ENCODE measurements at places on chromosomes 16 and 17.
A peak's percentile ranks its signal among the peaks of the same experiment; 100 is the strongest.

DNA sequence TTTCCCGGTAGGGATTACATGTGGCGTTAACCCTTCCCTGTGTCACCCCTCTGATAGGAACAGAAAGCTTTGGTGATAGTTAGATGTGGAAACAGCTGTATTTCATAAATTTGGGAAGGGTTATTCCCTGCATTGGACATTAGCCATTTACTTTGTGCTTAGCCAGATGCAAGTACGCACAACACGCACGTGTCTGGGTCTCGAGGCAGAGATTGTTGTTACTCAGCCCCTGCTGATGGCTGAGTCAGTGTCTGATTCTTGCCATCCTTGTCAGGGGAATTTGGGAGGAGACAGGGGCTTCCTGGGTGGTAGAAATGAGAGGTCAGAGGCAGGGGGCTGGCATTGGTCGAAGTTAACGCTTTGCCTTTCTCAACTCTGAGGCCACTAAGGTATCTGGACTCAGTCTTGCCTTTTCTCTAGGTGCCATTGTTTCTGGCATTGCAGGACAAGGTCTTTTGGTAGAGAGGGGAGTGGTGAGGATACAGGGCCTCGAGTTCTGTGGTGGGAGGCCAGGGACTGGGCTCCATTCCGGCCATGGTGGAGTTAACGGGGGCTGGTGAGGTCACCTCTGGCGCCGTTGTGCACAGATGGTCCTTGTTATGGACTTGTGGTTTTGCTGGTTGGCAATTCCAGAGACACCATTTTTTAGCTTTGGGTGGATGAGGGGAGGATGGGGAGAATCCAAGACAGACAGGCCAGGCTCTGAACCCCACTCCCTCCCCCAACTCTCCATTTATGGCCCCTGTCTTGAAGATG lies 8.2 kb downstream of the MMP2 start:
- DNase-seq = no peak

DNA sequence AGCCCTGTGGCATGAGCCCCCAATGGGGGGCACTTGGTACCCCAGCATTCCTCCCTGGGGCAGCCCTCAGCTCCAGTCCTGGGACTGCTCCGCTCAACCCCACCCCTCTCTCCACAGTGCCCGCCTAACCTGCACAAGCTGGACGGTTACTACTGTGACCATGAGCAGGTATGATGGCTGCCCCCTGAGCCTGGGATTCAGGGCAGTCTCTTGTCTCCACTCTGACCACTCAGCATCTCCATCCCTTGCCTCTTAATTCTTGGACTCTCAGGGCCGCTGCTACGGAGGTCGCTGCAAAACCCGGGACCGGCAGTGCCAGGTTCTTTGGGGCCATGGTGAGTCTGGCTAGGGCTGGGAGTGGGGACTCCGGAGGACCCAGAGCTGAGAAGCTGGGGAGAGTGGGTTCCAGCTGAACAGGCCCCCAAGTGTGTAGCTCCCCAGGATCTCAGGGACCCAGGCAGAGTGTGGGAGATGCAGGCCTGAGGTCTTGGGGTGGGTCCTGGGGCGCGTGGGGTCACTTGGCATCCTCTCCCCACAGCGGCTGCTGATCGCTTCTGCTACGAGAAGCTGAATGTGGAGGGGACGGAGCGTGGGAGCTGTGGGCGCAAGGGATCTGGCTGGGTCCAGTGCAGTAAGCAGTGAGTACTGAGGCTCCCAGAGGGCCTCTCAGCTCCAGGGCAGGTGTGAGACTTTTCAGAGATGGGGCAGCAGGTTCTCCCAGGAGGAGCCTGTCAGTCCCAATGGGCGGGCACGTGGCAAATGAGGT lies 18.0 kb downstream of the ADAM11 start:
- DNase-seq = no peak

- no peak for DNase-seq
Observed at GRCh38 chr16:52398491-52398960, 148.4 kb downstream of the TOX3 start.

GRCh38 chr16:2299915-2300192 lies 31.9 kb upstream of the RNPS1 start:
- no peak for DNase-seq

GRCh38 chr17:75685499-75685898 lies 18.4 kb downstream of the SAP30BP start:
- no peak for DNase-seq

DNA sequence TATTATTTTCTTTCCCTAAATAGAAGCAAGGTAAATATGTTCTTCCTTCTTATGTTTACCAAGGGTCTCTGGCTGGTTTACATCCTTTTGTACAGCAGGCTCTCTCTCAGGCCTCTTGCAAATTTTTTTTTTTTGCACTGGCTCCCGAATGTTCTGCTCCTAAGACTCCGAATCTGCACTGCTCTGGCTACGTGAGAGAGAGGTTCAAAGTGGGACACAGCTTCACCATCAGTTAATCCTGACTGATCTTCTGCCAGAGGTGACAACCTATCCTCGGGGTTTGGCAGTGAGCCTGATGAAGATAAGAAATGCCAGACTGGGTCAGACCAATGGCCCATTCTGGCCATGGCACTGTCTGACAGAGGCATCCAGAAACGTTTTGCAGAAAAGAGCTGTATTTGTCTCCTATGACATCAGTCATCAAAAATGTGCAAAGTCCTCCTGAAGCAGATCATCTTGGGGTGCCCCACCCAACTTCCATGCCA lies 136.9 kb downstream of the GRIN2A start:
- DNase-seq = no peak

DNA sequence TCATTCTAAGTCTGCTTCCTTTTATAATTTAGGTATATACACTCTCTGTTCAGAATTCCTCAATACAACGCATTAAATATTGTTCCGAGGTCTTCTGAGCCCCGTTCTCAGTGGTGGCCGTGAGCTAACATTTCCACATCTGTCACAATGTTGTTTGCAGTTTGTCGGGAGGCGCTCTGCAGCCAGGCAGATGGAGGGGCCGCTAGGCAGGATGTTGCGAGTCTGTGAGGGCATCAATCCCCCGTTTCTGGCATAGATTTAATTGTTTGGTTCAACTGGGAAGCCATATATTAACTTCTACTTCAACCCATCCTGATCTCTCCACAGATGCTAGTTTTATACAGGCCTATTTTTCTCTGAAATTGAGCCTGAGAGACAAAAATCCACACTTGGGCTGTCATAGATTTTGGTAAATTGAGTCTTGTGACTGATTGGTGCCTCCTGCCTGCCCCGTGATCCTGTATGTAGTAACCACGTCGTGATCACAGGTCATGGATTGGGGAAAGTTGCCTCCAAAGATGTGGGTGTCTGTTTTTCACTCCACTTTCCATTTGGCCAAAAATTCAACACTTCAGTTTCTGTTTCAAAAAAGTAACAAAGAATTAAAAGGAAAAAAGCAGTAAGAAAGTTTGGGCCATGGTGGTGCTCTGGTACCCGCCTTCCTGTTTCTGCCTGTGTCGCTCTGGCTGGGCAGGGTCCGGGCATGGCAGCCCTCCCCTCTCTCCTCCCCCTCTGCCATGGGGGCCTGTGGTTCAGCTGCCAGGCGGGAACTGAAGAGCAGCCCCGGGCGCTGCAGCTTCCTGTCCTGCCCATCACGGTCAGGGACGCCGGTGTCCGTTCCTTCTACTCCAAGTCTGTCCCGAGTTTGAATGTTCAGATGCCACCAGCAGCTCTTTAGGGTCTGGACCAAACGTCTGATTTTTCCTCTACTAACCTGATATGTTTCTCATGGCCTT lies 41.5 kb downstream of the RPTOR start:
- no peak for DNase-seq

DNA sequence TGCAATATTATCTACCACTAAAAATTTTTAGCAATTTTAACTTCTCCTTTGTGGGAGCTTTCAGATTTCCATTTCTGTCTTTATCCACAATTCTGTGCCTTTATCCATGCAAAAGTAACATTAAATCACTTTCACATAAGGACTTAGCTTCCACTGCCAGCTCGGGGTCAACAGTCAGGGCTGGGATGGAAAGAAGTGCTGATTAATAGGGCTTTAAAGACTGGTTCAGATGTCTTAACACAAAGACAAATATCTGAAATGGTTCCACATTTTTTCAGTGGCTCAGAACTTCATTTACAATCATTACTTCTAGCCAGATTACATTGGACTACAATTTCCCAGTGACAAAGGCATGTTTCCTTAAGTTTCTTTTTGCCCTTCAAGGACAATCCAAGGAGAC lies 191.8 kb upstream of the CPHXL start:
- DNase-seq = no peak

DNA sequence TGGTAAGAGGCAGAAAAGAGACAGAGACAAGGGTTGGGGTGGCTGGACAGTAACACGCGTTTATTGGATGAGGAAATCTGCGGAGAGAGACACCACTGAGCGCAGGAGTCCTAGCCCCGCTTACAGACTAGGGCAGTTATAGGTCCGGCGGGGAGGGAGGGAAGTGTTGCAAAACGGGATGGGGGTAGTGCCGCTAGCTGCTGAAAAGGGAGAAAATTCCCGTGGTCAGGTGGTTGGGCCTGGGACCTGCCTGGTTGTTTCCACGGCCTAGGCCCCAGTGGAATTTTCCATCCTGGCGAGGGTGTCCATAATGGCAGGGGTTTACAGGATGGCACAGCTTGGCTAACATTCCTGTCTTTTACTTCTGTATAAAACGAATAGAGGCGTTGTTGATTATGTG lies 5.5 kb upstream of the CPHXL2 start:
- no peak for DNase-seq

DNA sequence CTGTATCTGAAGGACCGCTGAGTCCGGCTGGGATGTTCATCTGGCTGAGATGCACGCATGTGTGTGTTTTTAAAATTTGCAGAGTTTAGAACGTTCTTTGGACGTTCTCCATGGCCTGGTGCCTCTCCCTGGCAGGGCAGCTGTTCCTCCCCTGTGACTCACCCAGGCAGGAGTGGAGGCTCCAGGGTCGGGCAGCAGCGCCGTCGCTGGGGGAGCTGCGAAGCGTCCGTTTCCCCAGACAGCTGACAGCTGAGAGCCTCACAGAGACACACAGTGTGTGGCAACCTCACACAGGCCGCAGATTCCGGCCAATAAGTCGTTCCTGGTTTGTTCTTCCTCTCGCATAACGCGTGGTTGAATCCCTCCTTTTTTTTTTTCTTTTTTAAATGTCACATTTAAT lies 80.6 kb downstream of the OR1D5 start:
- peak; percentile 75 for DNase-seq

- no peak for DNase-seq
Observed at GRCh38 chr17:57499648-57500049, 243.3 kb downstream of the MSI2 start.

GRCh38 chr16:51290442-51291285 lies 139.6 kb upstream of the SALL1 start:
- no peak for DNase-seq

GRCh38 chr16:35794896-35795295 lies 2335.5 kb downstream of the TP53TG3F start:
- DNase-seq = no peak

GRCh38 chr16:64826374-64826773 lies 295.5 kb downstream of the CDH11 start:
- DNase-seq = no peak

- no peak for DNase-seq
Observed at GRCh38 chr17:69853541-69854224, 221.3 kb upstream of the KCNJ16 start.

GRCh38 chr16:83939266-83939855 lies 13.7 kb upstream of the OSGIN1 start:
- DNase-seq = no peak

DNA sequence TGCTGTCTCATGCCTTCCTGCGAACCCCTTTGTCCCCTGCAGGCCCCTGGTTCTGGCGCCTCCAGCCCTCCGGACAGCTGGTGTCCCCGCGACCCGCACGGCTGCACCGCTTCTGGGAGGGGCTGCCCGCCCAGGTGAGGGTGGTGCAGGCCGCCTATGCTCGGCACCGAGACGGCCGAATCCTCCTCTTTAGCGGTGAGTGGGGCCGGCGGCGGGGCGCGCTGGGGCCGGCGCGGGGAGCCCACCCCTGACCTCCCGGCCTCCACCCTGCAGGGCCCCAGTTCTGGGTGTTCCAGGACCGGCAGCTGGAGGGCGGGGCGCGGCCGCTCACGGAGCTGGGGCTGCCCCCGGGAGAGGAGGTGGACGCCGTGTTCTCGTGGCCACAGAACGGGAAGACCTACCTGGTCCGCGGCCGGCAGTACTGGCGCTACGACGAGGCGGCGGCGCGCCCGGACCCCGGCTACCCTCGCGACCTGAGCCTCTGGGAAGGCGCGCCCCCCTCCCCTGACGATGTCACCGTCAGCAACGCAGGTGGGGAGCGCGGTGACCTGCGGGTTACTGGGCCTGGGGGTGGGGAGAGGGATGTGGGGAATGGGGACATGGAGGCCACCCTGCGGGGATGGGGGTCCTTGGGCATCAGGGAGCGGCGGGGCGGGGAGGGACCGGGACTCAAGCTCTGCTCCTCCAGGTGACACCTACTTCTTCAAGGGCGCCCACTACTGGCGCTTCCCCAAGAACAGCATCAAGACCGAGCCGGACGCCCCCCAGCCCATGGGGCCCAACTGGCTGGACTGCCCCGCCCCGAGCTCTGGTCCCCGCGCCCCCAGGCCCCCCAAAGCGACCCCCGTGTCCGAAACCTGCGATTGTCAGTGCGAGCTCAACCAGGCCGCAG lies 7.1 kb upstream of the IL32 start:
- DNase-seq = no peak

GRCh38 chr16:73369851-73370250 lies 321.9 kb upstream of the ZFHX3 start:
- no peak for DNase-seq

DNA sequence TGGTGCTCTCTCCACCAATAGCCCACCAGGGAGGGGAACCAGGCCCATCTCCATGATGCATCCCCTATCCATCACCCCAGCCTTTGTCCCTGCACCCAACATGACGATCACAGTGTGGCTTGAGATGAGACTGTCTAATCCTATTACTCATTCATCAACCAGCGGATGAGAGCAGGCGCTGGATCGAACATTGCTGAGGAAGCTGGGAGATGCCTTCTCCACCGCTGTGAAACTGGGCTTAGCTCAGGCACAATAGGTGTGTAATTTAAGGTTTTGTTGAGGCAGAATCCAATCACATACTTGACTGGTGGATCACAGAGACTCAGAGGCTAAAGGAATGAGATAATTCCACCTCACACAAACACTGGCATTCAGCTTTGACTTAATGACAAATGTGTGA lies 64.6 kb upstream of the IRX3 start:
- no peak for DNase-seq

DNA sequence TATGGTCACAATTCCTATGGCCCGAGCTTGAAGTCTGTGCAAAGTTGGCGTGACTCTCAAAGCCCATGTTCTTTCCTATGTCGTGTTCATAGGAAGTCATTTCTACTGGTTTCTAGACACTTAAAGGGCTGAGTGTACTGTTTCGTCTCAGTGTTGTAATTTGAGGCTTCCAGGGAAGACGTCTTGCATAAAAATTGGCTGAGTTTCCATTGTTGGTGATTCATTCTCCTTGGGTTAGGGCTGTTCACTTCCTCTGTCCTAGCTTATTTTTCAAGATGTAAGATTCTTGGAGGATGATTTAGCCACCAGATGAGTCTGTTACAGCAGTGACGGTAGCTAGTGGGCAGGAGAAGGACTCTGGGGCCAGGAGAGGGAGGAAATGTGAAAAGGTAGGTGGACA lies 43.1 kb downstream of the PIK3R5 start:
- no peak for DNase-seq

- DNase-seq = no peak
Observed at GRCh38 chr16:49602976-49603310, 229.3 kb downstream of the C16orf78 start.

GRCh38 chr17:8153957-8154607 lies 1.9 kb upstream of the PER1 start:
- DNase-seq = peak; percentile 96
